Bone marrow (tissue), 2 donors: ENCODE measurements at places on chromosomes 5 and 9.

GRCh38 chr9:116566677-116567488, 120.2 kb upstream of the TRIM32 start:
- DNase-seq, result no peak

DNA sequence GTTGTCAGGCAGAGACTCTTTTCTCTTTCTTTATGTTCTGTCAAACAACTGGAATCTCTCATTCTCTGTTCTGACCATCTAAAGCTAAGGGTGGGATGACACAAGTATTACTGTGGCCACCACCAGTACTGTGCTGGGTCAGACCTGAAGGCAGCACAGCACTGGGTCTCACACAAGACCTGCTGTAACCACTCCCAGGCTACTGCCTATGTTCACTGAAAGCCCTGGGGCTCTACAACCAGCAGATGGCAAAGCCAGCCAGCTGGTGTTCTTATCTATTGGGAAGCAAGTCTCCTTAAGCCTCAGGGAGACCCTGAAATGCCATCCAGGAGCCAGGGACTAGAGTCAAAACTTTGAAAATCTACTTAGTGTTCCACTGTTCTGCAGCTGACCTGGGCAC, 189.5 kb downstream of the SLCO4C1 start:
- DNase-seq, result no peak

DNA sequence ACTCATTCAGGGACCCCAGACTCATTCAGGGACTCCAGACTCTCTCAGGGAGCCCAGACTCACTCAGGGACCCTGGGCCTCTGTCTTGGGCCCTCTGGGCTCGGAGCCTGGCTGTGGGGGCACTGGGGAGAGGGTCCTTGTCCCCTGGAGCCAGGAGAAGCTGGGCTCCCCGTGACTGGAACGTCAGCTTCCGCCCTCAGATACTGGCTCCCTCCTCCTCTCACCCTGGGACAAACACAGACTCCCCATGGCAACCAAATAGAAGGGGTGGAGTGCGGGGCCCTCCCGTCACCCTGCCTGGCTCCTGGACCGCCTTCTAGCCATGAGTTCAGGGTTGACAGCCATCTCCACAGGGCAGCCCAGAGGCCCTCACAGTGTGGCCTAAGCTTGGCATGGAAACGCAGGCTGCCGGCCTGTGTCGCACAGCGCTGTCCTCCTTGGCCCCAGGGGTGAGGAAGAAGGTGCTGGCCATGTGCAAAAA, 27.6 kb downstream of the ZDHHC11B start:
- no peak for DNase-seq

GRCh38 chr9:114112778-114113584, 13.9 kb upstream of the KIF12 start:
- no peak for DNase-seq

DNA sequence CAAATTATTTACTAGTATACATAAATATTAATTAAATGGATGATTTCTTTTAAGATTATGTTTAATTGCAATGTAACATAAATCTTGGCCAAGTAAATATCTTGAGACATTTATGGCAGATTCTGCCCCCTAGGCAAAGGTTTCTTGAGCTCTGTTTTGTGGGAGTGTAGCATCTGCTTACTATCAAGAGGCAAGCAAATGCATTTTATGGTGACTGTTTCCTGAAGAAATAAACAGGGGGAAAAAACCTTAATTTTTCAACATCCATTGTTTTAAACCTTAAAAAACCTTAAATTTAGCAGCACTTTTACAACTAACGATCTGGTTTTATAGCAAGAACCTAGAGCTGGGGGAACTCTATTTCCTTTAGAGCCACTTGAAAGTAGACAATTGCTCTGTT, 25.7 kb upstream of the FREM1 start:
- DNase-seq, result no peak

GRCh38 chr9:124800306-124801259, 23.6 kb downstream of the OLFML2A start:
- DNase-seq, result no peak

DNA sequence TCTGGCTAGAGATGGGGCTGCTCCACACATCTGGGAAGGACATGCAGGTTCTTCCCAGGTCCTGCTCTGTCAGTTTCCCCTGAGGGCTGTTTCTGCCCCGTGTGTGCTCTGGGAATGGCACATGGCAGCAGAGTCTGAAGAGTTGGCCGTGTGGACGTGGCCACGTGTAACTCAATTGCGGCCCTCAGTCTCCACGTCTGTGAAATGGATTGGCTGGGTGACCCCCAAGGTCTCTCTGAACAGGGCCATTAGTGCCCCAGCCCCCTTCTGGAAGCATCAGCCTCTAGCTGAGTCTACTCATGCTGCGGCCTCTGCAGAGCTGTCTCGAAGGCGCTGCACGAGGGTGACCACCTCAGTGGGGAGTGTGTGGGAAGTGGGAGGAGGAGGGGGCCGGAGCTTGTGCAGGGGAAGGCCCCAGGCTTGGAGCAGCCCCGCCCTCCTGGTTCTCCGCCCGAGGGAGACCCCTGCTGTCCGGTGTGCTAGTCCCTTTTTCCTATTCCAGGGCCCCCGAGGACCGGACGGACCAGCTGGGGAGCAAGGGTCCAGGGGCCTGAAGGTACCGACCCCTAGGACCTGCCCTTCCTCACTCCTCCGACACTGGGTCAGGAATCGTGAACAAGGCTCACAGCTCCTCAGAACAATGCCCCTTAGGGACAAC, 58.9 kb upstream of the ORM1 start:
- DNase-seq, result no peak

- no peak for DNase-seq
Measured at GRCh38 chr5:78809444-78809843, 160.9 kb upstream of the LHFPL2 start.

- DNase-seq, result no peak
Measured at GRCh38 chr5:42721484-42721883, 35.1 kb upstream of the CCDC152 start.

DNA sequence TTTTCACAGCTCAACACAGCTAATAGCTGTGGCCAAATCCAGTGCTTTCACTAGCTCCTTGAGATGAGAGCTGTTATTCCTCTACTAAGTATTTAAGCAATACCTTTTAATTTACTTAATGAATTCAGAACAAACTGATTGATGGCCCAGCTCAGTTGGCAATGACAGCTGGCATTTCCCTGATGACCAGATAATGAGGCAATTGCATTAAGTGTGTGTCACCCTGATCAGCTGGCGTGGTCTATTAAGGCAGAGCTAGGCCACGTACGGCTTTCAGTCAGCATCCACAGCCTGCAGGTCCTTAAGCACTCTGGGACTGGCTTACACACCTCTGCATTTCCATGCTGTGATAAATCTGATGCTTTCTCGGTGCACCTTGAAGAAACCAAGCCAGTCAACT, 34.4 kb downstream of the TTLL11 start:
- no peak for DNase-seq

- DNase-seq, result no peak
Measured at GRCh38 chr9:37976714-37977477, 73.0 kb upstream of the SLC25A51 start.

GRCh38 chr5:6305853-6306252, 72.5 kb downstream of the MED10 start:
- no peak for DNase-seq

DNA sequence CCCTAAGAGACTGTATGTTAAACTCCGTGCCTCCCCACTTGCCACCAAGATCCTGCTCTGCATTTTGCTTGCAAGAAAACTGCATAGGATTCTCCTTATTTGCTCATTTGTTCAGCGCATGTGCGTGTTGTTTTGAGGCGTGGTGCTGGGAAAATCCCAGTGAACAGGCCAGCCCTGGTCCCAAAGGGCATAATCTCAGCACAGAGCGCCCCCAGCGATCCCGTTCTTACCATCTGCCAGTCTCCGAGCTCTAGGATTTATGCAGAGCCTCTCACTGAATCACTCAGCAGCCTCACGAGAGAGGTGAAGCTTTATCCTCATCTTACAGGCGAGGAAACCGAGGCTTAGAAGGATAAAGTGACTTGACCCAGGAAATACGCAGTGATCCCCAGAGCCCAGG, 11.5 kb downstream of the PRRX2 start:
- DNase-seq, result no peak

DNA sequence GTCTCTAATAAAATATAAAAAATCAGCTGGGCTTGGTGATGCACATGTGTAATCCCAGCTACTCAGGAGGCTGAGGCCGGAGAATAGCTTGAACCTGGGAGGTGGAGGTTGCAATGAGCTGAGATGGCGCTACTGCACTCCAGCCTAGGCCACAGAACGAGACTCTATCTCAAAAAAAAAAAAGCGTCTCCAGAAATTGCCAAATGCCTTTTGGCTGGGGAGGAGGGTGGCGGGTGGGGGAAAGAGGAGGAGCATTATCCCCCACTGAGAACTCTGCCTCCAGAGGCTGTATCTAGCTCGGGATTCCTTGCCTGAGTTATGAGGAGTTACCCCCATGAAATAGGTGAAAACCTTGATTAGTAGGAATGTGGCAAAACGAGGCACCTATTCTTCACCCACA, 4.8 kb downstream of the ROPN1L start:
- DNase-seq, result no peak

GRCh38 chr5:52856564-52856963, 68.8 kb downstream of the ITGA1 start:
- DNase-seq, result no peak

GRCh38 chr5:33441241-33442177, 744 bp downstream of the TARS1 start:
- DNase-seq, result peak; percentile 27

GRCh38 chr5:169716287-169716686, 79.2 kb downstream of the DOCK2 start:
- DNase-seq, result no peak

GRCh38 chr5:149887622-149888183, 56.9 kb downstream of the PDE6A start:
- no peak for DNase-seq

DNA sequence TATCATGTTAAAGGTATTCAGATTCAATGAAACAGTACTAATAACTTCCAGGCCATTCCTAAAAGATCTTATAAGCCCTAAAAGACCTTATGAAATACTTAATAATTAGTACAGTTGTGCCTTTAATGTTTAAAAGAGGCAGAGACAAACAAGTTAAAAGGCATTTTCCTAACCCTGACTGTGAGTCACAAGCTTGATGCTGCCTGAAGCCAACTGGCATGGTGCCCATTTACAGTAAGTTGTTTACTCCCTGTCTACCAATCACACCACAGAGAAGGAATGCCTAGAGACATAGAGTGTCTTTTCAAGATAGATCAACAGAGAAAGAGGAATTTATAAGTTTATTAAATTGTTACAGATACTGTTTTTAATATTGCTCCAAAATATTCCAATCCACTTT, 47.8 kb downstream of the NR3C1 start:
- peak; percentile 87 for DNase-seq

GRCh38 chr5:31993165-31993961, 180.8 kb downstream of the GOLPH3 start:
- no peak for DNase-seq

GRCh38 chr9:95756986-95757385, 118.5 kb upstream of the ERCC6L2 start:
- no peak for DNase-seq

- no peak for DNase-seq
Measured at GRCh38 chr5:76565009-76565408, 58.2 kb downstream of the F2RL2 start.

GRCh38 chr9:17614250-17614649, 35.4 kb downstream of the SH3GL2 start:
- no peak for DNase-seq

DNA sequence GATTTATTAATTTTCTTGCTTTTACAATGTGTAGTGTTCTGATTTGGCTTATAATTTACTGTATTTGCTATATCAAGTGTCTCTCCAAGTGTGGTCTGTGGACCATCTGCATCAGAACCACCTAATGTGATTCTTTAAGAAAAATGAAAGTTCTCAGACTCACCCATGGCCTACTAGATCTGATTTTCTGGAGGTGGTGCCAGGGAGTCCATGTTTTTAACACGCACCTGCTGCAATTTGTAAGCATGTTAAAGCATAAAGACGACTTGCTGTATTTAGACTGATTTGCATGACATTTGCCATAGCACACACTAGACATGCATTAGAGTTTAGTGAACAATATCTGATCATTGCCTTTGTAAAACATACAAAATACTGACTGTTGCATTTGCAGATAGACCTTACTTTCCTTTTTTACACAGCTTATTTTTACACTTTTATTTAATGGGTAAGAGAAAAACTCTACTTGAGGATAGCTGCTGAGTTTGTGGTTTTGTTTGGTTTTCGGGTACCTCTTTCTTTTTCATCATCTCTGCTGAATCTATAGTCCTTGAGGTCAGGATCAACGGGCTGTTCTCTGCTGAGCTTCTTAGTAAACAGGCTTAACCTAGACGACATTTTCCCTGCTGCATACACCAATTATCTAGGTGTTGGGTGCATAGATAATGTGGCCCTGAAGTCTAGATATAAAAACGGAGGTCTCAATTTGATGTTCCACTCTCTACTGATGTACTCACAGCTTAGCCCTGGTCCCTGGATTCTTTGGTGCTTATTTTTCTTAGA, 138.0 kb upstream of the ZNF366 start:
- no peak for DNase-seq

GRCh38 chr5:42495914-42496313, 72.7 kb downstream of the GHR start:
- DNase-seq, result no peak

- no peak for DNase-seq
Measured at GRCh38 chr5:170365011-170365410, 24.2 kb downstream of the KCNMB1 start.

DNA sequence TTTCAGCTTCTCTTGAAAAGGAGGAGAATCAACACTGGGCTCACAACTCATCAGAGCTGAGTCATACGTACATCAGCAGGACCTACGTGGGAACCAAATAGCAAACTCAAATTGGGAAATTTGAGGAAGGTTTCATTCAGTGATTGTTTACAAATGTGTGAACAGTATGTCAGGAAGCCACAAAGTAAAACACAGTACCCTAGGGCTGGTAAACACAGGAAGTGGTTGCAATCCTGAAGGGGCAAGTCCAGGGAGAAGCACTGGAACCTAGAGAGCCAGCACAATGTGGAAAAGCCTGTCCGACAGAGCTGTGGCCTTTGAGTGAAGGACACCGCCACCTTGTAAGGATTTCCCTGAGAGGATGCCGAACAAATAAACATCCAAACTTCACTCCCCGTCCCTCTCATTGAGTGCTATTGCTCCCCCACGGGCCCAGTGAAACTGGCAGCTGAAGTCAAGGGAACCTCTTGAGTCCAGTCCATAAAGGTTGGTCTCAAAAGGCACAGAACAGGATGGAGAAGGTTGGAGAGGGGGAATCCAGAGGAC, 26.7 kb upstream of the RICTOR start:
- no peak for DNase-seq

DNA sequence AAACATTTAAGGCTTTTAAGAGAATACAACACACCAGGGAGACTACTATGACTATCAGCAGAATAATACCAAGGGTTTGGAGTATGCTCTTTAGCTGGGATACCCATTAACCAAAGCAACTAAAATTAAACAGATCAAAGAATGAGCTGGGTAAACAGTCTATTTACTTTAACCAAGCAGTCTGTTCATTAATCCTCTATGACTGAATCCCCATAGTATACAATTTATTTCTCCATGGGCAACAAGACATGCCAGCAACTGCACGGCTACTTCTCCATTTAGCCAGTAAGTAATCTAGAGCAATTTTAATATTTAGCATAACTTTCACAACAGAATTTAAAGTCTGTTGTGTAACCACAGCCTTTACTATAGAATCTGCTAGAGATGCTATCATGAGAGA, 77.6 kb downstream of the CDO1 start:
- no peak for DNase-seq
